Amniotic stem cell (primary cell): ENCODE measurements at places on chromosomes 3 and 15.

GRCh38 chr3:126266291-126266840 is 86.0 kb upstream of the ALDH1L1 start:
- no peak for DNase-seq

DNA sequence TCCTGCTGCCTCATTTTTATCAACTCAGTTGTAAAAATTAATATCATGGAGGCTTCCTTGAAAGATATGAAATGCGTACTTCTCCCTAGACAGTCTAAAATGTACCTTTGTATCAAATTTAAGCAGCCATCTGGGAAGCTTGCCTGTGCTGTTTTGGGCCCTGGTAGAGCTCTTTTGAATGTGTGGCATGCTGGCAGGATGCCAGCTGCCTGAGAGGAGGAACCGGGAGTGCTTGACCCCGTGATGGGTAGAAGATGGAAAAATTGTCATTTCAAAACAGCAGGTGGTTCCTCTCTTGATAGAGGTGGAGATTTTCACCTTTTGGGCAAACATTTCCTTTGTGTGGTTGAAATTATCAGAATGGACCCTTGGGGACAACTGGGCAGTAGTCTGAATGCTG is 245.3 kb downstream of the RPLP1 start:
- DNase-seq, result no peak

GRCh38 chr15:76994001-76994400 is 925 bp upstream of the PSTPIP1 start:
- no peak for DNase-seq

DNA sequence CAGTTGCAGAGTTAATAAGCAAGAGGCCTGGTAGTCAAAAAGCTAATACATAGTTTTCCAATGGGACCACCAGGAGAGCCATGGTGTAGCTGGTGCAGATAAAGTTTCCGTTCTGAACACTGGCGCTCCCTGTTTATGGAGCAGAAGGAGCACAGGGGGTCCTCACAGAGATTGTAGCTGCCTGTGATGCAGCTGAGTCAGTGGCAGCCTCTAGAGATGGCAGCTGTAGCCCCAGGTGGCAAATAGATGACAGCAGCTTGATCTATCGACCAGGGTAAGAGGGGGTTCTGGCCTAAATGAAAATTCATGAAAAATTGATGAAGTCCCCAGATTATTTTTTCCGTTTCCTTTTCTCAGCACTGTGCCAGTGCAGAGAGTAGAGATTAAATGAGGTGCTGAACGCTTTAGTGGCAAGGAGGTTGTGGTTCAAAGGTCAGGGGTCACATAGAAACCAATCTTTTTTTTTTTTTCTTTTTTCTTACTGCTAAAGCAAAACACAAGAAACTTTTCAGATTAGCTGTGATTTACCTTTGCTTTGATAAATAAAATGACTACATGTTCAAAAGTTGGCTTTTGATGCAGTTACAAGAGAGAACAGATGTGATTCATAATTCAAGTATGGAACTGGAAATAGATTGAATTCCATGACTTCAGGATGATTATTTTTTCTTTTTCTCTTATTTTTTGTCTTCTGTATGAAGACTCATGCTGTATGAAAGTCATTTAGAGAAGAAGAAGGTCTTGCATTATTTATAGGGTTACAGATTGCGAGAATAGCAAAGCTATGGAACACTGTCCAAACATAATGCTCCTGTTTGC is 63.3 kb downstream of the ROBO2 start:
- DNase-seq, result no peak

- DNase-seq, result no peak
Observed at GRCh38 chr3:110710156-110710555, 361.5 kb upstream of the NECTIN3 start.

- no peak for DNase-seq
Observed at GRCh38 chr3:143472731-143473523, 353.4 kb downstream of the CHST2 start.

DNA sequence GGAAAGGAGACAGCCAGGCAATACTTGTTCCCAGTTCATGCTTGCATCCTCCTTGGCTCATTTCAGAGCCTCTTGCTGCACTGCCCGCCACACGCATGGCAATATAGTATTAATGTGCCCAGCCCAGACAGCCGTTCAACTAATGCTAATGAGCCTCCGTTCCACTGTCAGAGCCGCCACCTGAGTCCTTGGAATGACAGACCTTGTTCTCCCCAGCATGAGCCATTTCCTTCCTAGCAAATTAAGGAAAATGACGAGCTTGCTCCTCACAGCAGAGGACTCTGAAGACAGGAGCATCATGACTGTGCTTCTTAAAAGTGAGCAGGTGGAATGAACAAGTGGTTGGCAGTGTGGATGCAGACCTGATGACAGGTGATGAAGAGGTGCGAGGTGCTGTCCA is 10.8 kb upstream of the LRRC15 start:
- DNase-seq, result no peak

- DNase-seq, result no peak
Observed at GRCh38 chr3:51221959-51222358, 163.1 kb upstream of the MANF start.

- DNase-seq, result no peak
Observed at GRCh38 chr15:33985751-33986150, 17.5 kb downstream of the CHRM5 start.

- no peak for DNase-seq
Observed at GRCh38 chr15:62845241-62846126, 197.1 kb upstream of the TPM1 start.

- DNase-seq, result no peak
Observed at GRCh38 chr15:42171122-42171521, 14.7 kb upstream of the PLA2G4F start.

GRCh38 chr3:181629711-181630110 is 82.0 kb upstream of the SOX2 start:
- no peak for DNase-seq

DNA sequence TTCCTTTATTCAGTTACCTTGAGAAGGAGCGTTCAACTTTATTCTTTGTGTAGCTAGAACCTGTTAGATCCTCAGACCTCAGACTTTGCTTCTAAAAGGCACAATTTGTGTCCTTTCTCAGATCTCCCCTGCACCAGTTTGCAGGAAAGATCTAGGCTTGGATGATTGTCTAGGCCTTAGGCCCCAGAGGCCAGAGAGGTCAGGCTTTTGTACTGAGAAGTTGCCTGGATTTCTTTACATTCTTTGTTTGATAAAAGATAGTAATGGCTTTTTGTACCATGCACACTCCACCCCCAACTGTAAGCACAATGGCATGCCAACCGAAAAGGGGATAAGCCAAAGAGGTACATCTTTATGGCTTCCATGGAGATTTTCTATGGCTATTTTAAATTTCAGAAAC is 719.6 kb upstream of the NR2F2 start:
- DNase-seq, result no peak

GRCh38 chr3:121658716-121659435 is 1.8 kb downstream of the HCLS1 start:
- no peak for DNase-seq

- DNase-seq, result peak; percentile 59
Observed at GRCh38 chr3:66115858-66116654, 77.3 kb upstream of the MAGI1 start.

DNA sequence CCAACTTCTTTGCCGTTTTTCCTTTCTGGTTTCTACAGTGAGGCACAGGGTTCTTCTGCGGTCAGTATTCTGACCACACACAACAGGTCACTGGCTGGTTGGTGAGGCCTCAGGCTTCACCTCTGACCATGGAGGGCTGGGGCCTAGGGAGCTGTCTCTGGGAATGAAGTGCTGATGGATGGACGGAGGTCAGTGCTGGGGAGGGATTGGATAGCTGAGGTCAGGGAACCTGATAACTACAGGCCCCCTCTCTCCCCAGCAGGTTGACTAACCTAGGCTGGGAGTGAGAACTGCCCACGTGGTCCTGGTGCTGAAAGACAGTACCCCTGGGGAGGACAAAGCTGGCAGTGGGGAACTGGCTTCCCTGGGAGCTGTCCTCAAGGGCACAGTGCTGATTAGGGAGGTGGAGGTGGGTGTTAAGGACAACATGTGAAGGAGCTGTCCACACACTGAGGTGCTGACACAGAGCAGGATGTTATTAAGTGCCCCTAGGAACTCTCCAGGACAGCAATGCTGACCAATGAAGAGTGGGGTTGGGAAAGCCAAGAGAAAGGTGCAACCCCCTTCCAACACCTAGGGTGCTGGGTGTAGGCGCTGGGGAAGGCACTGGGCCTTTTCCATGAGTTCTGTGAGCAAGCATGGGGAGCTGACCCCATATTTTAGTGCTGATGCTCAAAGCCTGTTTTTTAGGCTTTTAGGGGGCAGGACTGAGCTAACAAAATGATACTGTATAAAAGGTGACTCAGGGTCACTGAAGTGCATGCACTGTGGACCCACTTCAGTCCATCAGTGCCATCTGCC is 45.2 kb downstream of the ATP2B2 start:
- DNase-seq, result peak; percentile 27

- DNase-seq, result no peak
Observed at GRCh38 chr3:143315766-143316165, 196.2 kb downstream of the CHST2 start.

DNA sequence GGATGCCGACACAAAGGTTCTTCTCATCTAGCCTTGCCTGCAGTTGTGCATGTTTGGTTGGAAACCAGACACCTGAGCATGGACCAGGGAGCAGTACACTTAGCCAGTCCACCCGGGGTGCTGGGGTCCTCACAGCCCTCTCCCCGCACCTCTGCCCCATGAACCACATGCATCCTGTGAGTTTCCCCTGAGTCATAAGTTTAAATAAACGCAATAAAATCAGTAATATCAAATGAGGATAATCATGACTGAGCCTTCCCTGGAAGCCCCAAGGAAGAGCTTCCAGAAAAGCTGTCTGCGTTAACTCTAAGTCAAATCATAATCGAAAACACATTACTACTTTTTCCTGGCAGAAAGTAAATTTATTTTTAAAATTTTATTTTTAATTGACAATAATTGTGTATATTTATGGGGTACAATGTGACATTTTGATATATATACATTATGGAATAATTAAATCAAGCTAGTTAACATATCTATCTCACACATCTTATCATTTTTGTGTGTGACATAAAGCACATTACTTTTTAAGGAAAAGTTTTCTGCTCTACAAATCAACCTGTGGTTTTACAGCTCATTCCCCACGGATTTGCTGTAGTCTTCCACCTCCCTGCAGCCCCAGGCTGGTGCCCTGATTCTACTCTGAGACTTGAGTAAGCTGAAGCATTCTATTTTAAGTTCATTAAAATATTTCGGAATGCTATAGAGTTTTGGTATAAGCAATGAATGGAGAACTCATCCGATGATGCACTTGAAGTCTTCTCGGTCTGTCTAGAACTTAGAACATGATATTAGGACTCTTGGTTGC is 166.0 kb upstream of the EIF1B start:
- DNase-seq, result peak; percentile 17

DNA sequence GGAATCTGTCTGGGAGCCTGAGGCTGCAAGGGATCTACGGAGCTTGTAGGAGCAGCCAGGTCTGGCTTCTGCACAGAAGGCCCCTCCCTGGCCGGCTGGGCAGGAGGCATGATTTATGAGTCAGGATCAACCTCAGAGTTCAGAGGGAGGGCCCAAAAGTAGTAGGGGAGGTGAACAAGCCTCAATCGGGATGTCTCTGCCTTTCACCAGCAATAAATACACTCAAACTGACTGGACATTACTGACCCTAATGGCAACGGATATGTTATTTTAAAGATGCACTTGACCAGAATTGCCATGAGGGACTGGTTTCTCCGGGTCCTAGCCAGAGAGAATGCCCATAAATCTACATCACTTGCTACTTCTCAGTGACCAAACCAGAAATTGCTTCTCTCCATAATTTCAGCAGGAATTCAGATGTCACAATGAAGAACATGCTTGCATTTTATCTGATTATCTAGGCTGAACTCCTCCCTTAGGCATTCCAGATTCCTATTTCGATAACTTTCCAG is 109.6 kb upstream of the LMOD3 start:
- no peak for DNase-seq

GRCh38 chr3:182682263-182683241 is 110.8 kb upstream of the ATP11B start:
- peak; percentile 2 for DNase-seq

DNA sequence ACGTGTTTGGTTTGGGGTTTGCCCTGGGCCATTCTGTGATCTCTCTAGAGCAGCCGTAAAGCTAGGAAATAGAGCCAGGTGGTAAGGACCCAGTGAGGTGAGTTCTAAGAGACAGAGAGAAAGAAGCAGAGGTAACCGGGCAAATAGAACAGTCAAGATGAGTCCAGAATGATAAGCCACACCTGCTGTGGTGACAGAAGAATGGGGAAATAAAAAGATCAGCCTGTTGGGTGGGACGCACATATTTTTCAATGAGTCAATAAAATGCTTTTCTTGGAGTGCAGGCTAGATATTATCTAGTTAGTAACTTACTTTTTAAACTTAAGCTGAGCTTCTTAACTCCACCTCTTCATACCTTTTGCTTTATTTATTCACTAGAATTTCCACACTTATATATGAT is 135.0 kb downstream of the NFKBIZ start:
- no peak for DNase-seq

DNA sequence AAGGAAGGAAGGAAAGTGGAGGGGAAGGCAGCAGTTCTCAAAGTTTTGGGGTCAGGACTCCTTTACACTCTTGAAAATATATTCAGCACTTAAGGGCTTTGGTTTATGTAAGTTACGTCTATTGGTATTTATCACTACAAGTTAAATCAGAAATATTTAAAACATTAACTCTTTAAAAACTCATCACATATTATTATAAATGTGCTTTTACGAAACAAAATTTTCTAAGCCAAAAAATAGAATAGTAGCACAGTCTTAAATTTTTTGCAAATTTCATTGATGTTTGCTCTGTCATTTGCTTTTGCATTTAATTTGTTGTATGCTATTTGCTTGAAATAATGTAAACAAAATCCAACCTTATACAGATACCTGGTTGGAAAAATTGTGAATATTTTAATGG is 7.5 kb downstream of the UBE2Q2 start:
- no peak for DNase-seq

- DNase-seq, result no peak
Observed at GRCh38 chr15:57451555-57451954, 75.2 kb downstream of the CGNL1 start.

GRCh38 chr3:127959873-127960272 is 44.8 kb downstream of the KBTBD12 start:
- DNase-seq, result no peak

- no peak for DNase-seq
Observed at GRCh38 chr3:128548426-128549282, 55.7 kb upstream of the GATA2 start.

GRCh38 chr3:129199366-129199765 is 15.7 kb upstream of the CNBP start:
- DNase-seq, result no peak

DNA sequence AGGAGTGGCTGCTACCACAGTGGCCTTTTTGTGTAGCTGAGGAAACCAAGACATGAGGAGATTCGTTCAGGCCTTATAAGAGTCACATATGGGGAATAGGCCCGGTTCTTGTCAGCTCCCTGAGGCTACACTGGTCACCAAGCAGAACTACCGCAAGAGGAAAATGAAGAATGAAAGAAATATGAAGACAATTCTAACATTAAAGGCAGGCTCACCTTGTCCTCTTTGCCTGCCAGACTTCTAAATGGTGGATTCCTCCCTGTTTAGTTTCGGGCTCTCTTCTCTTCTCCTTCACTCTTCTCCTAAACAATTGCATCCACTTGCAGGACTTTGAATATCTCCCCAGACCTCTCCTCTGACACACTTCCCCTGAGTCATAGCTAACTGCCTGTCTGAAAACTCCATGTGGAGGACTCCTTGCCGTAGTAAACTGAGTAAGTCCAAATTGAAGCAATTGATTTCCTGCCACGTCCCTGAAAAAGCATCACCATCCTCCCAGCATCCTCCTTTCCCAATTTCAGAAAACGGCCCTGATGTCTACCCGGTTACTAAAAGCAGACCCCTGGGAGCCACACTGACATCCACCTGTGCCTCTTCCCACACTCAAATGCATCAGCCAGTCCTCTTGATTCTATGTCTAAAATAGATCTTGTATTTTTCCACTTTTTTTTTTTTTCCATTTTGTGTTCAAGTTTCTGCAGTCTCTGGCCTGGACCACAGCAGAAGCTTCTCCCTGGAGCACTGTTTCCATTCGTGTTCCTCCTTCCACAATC is 30.3 kb upstream of the VEPH1 start:
- DNase-seq, result peak; percentile 48
